ENCODE measurements at places on chromosomes 4 and X. TPM values are rescaled to one million over a fixed set of nuclear protein-coding genes. Genes with fewer than 3 reads are reported as not detected.

GRCh38 chrX:124606724-124607123 is 260.4 kb downstream of the SH2D1A start:
- DNase-seq, result no peak

NPY2R gene
- 0.58 TPM for total RNA-seq

DNA sequence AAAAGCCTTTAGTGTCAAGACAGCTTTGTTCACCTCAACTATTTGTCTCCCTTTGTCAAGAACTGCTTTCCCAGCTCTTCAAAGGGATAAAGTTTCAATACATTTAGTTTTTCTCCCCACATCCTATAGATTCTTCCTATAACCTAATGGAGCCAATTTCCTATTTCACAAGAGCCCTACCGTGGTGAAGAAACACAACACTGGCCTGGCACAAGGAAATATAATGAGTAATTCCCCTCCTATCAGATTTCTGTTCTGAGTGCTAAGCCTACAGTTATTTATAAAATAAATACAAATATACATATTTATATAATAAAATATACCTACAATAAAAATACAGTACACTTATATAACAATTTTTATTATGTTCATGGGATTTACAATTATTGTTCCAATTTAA is 89.9 kb downstream of the SHISA3 start:
- DNase-seq, result no peak

GRCh38 chrX:47210661-47211425 is 7.6 kb upstream of the CDK16 start:
- no peak for DNase-seq

DNA sequence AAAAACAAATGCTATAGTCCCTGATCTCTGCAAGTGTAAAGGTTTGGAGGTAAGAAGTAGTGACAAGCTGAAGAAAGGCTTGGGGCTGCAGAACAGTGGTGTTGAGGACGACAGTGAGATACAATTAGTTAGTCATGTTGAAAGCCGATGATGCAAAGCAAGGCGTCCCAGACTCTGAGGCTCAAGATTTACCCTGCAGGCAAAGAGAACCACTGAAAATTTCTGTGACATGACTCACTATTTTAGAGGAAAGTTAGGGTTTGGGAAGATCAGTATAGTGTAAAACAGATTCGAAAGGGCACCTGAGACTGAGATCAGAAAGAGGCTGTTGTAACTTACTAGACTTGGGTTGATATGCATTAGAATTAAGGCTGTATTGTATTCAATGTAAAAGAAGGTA is 281.3 kb upstream of the FTHL17 start:
- DNase-seq, result no peak

PPP2R2C gene
- not detected for total RNA-seq

DNA sequence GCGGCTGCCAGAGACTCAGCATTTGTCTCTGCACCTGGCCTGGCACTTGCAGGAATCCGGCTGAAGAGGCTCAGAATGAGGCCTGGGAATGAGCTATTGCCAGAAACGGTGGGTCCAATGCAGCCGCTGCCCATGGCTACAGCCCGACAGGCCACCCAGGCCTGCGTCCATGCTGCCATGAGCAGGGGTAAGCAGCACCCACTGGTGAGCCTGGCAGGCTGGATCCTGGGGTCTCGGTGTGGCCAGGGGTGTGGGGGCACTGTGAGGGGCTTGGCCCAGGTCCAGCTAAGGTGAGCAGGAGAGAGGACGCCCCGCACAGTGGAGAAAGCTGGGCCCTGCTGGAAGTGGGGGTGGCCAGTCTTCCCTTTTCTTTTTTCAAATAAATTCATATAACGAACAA is 60.3 kb upstream of the MXD4 start:
- no peak for DNase-seq

GRCh38 chr4:19171832-19172231 is 1079.9 kb upstream of the SLIT2 start:
- DNase-seq, result no peak

LPAR4 gene
- not detected for total RNA-seq

GRCh38 chr4:151004222-151004621 is 10.9 kb downstream of the LRBA start:
- no peak for DNase-seq
